ACHN (cell line): ENCODE measurements at places on chromosomes 1 and 21.

DNA sequence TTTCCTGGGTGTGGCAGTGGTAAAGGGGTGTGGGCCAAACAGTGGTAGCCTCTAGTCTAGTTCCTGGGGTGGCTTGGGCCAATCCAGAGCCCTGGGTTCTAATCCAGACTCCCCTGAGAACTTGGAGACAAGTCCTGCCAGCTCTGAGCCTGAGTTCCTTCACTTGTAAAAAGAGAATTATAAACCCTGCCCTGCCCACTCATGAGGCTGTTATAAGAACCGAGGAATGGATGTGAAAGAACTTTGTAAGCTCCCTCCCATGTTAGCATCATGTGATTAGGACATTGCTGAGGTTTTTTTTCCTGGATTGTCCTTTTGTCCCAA is 131.0 kb downstream of the RRAGC start:
- no peak for DNase-seq

- no peak for DNase-seq
Measured at GRCh38 chr1:86765073-86765472, 60.7 kb downstream of the SH3GLB1 start.

DNA sequence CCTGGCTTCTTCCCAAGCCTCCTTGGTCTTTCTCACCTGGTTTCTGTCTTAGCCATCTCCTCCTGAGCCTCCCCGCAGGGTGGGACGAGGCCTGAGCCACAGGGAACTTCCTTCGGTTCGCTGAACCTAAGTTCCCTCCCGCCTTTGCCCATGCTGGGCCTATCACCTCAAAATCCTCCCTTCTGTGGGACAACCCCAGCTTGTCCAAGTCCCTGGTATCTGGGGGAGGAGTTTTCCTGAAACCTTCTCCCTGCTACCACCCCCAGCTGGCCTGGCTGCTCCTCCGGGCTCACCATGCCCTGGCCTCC is 27.7 kb upstream of the VPS13D start:
- no peak for DNase-seq

- no peak for DNase-seq
Measured at GRCh38 chr1:12491656-12492055, 126.4 kb downstream of the DHRS3 start.

DNA sequence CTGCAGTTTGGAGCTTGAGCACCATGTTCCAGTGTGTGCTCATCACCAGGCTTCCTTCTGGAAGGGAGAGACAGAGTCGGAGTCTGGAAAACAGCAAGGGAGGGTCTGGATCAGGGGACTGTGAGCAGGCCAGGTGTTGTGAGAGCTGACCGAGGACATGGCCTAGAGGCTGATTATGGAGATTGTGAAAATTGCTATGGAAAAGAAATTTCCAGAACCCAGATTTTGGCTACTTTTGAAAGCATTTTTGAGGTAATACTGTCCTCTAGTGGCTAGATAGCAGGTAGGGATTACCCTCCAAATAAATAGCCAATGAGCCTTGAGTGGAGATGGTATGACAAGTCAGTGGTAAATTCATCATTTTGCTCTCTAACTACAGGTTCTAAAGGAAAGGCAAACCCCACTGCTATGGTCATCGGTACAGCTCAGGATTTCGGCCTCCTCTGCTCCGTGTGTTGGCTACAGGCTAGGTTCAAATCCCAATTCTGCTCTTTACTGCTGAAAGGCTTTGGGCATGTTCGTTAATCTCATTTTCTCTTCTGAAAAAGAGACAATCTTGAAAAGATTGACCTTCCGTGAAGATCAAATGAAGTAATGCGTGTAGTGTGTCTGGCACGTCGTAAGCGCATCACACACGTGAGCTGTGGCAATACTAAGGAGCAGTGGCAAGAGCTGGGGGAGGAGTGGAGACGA is 1.0 kb upstream of the HAO2 start:
- peak; percentile 36 for DNase-seq

DNA sequence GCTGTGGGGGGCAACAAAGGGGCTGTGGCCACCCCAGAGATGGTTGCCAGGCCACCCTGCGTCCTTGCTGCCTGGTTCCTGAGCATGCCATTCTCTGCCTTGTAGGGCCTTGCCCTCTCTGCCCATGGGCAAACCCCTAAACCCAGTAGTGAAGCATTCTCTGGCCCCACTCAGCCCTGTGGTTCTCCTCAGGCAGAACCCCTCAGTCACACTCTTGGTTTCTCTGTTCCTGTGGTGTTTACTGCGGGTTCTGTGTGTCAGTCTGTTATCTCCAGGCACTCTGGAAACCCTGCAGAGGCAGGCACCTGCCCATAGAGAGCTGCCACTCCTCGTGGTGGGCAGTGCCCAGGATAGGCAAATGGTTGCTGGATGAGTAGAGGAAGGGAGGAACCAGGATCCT is 41.1 kb upstream of the IL19 start:
- DNase-seq: no peak

- DNase-seq: no peak
Measured at GRCh38 chr1:21449906-21450305, 10.0 kb downstream of the NBPF3 start.

- no peak for DNase-seq
Measured at GRCh38 chr1:147758379-147759100, 1.9 kb downstream of the GJA5 start.

GRCh38 chr1:28526886-28527285 is 21.0 kb downstream of the RCC1 start:
- peak; percentile 19 for DNase-seq

- DNase-seq: no peak
Measured at GRCh38 chr21:32800056-32800455, 28.5 kb upstream of the PAXBP1 start.

GRCh38 chr1:27306071-27306470 is 15.9 kb upstream of the TMEM222 start:
- no peak for DNase-seq

DNA sequence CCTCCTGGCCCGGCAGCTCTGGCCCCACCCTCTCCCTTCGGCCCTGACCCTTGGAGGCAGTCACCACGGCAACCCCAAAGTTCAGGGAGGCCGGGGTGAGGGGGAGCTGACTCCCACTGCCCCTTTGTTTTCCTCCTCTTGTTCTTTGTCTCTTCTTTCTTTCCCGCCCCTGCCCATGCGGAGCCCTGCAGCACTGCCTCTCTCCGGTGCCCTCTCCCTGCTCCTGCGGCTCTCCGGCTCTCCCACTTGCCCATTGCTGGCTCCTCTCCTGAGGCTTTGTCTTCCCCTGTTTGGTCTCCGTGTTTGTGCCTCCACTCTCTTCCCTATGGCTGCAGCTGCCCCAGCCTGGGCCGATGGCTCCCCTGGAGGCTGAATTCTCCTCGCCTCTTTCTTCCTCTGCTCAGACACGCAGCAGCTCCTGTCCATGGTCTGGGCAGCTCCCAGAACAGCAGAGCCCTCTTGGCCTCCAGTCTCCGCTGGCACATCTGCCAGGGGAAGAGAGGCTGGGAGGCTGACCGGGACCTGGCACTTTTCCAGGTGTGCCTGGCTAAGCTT is 5.8 kb downstream of the CELSR2 start:
- DNase-seq: no peak

- no peak for DNase-seq
Measured at GRCh38 chr1:3914331-3914851, 14.3 kb upstream of the C1orf174 start.

- no peak for DNase-seq
Measured at GRCh38 chr1:203539831-203540546, 46.0 kb downstream of the OPTC start.

DNA sequence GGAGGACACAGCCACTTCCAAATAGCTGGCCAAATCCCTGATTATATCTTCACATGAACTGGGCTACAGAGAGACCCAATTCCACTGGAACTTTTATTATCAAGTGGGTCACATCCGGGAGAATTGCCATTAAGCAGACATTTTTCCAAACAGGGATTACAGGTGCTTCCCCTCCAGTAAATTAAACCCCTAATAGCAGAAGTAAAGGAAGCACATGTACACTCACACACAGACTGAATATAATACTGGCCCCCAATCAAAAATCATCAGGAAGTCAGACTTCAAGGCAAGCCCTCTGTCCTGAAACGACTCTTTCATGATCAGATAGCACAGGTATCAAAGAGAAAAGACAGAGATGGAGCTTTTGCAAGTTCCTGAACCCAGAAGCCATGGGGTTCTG is 118.6 kb upstream of the PPP2R5A start:
- DNase-seq: no peak

GRCh38 chr1:112312879-112313278 is 83.1 kb upstream of the CTTNBP2NL start:
- no peak for DNase-seq
